ENCODE measurements at places on chromosomes 1 and 21. TPM values are rescaled to one million over a fixed set of nuclear protein-coding genes. Genes with fewer than 3 reads are reported as not detected.

ASPM gene
- total RNA-seq: 0.73 TPM

KLF17 gene
- total RNA-seq: not detected

OR10J5 gene
- not detected for total RNA-seq

NLRP3 gene
- total RNA-seq: not detected

C8A gene
- total RNA-seq: not detected

CAMK2N1 gene
- total RNA-seq: 8.4 TPM

SYT2 gene
- total RNA-seq: not detected

LRRC8B gene
- 11.6 TPM for total RNA-seq

HMCN1 gene
- total RNA-seq: 0.05 TPM

NBPF19 gene
- 11.1 TPM for total RNA-seq

TNFAIP8L2 gene
- total RNA-seq: not detected

LENEP gene
- not detected for total RNA-seq

C1orf185 gene
- not detected for total RNA-seq

FCRL5 gene
- total RNA-seq: not detected

AIRE gene
- 9.7 TPM for total RNA-seq

GABRD gene
- not detected for total RNA-seq

SPAG17 gene
- not detected for total RNA-seq

ASCL5 gene
- total RNA-seq: not detected

PTPRU gene
- total RNA-seq: 21.5 TPM

SLC9A1 gene
- 4.6 TPM for total RNA-seq

SEMA6C gene
- 132 TPM for total RNA-seq

GUK1 gene
- total RNA-seq: 214 TPM

LCE1A gene
- not detected for total RNA-seq

FMO1 gene
- 0.08 TPM for total RNA-seq

RSPH1 gene
- not detected for total RNA-seq

FOXO6 gene
- total RNA-seq: 28.9 TPM

CD84 gene
- total RNA-seq: not detected

SAMD13 gene
- 0.70 TPM for total RNA-seq

NBPF4 gene
- total RNA-seq: not detected

KCNQ4 gene
- total RNA-seq: 152 TPM

MPL gene
- total RNA-seq: not detected

ABCA4 gene
- 0.52 TPM for total RNA-seq

CELA2A gene
- not detected for total RNA-seq

UMODL1 gene
- total RNA-seq: not detected

LORICRIN gene
- total RNA-seq: not detected

ANKRD35 gene
- total RNA-seq: 0.31 TPM

TTC34 gene
- 0.32 TPM for total RNA-seq

PRR9 gene
- total RNA-seq: not detected

HEYL gene
- 84.9 TPM for total RNA-seq

TFB2M gene
- total RNA-seq: 16.0 TPM

Measured in myocyte (in vitro differentiated cells).